ENCODE measurements at places on chromosomes 16 and 17.

DNA sequence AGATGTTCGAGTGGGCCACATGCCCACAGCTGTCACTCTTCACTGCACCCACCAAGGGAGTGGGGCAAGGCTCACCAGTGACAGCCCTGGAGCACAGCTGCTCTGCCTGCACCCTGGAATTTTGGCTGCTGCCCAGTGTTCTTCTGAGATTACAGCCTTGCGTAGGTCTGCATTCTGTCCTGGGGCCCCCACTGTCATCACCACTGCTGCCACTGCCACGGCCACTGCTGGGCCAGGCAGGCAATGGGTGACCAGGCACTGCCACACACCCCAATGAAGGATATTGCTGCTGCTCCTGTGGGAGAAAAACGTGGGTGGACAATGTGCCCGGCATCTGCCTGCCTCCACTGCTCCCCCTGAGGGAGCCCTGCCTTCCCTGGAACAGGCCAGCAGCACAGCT, 1717.0 kb downstream of the TP53TG3F start:
- DNase-seq = no peak

- no peak for DNase-seq
These were observed 90.0 kb downstream of the SDR42E1 start for GRCh38 chr16:81921085-81921814.

DNA sequence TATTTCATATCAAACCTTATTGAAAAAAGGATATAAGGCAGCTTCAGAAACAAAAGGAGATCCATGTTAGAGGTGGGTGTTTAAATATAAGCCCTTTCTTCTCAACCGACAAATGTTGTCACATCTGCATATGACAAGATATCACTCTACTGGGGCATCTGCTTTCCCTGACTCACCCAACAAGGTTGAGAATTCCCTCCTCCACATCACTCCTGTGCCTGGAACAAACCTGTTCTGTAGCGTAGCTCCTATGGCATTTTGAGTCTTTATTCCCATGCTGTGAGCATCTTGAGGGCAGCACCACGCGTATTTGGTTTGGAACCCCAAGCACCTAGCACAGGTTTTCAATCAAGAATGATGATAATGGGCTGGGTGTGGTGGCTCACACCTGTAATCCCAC, 59.4 kb upstream of the ZFHX3 start:
- DNase-seq = no peak

GRCh38 chr17:48053758-48054237, 5.6 kb downstream of the NFE2L1 start:
- no peak for DNase-seq

DNA sequence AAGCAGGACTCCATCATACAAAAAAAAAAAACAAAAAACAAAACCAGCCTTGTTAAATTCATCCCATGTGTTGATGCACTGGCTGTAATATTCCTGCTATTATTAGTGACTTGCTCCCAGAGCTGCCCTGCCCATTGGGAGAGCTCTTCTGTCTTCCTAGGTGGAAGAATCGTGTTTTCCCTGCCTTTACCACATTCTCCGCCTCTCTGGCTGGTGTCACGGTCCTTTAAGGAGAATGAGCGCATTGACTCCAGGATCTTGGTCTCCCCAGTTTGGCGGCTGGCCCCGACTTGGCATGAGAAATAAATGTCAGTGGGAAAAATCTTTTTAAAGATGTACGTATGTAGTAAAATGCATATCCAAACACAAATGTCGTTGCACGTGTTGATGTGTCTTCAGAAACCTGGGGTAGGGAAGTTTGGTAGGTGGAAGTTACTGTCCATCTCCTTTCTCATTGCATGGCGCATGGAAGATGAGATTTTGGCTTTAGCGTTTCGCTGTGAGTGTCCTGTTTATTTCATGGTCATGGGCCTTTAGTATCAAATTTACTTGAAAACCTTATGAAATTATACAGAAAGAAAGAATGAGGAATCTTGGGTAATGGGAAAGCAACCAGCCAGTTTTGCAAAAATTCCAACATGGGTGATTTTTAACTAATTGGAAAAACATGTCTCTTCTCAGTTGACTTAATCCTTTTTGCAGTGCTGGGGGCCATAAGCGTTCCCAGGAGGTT, 15.5 kb downstream of the RMI2 start:
- DNase-seq = no peak

DNA sequence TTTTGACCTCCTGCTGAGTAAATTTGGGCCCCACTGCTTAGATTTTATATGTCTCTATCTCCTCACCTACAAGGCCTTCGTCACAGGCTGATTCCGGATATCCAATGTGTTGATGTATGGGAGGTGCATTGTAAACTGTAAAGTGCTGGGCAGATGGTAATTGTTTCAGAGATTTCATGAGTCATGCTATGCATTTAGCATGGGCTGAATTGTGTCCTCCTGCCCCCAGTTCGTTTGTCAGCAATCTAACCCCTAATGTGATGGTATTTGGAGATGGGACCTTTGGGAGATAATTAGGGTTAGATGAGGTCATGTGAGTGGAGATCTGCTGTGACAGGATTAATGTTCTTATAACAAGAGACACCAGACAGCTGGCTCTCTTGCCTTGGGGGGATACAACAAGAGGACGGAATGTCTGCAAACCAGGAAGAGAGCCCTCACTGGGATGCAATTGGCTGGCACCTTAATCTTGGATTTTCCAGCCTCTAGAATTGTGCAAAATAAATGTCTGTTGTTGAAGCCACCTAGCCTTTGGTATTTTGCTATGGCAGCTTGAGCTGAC, 101.8 kb upstream of the NLRP1 start:
- no peak for DNase-seq

- DNase-seq = no peak
These were observed 94.6 kb downstream of the CMIP start for GRCh38 chr16:81539009-81539758.

DNA sequence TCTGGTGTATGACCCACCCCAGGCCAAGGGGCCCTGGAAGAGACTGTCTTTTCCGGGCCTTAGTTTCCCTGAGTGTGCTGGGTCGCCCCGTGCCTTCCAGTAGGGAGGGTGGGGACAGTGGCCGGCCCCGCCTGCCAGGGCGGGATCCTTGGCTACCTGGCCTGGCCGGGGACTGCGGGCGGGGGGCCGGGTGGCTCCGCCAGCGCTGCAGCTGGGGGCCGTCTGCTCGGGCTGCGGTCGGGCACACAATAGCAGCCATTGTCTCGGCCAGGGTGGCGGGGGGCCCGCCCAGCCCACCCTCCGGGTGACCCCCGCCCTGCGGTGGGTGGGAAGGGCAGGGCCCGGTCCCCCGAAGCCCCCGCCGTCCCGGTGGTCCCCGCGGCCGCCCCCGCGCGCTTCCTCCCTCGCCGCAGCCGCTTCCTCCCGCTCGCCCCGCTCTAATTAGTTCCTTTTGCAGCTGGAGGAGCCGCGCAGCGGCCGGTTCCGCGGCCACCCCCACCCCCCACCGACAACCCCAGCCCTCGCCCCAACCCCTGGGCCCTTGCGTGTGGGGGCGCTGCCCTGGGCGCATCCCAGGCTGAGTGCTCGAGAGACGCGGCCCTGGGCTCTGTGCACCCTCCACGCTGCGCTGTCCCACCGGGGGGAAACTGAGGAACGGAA, 11.6 kb downstream of the GLIS2 start:
- no peak for DNase-seq

GRCh38 chr16:52016387-52016786, 530.6 kb downstream of the TOX3 start:
- DNase-seq = no peak

GRCh38 chr16:55437625-55438024, 41.4 kb upstream of the MMP2 start:
- no peak for DNase-seq

- no peak for DNase-seq
These were observed 2.8 kb upstream of the SLFN11 start for GRCh38 chr17:35376245-35376644.

DNA sequence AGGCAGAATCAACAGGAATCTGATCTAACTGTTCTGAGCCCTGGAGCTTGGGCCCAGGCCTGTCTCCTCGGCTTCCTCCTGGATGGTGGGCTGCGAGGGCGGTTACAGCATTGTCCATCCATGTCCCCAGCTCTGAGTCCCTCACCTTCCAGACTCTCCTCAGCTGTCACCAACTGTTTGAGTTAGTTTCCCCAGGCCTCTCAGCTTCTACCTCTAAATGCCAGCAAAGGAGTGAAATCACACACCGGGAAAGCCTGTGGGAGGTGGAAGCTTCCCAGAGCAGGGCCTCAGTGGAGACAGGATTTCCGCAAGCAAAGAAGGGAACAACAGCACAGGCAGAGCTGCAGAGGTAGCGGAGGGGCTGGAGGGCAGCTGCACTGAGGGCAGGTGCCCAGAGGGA, 9.4 kb upstream of the PRPSAP2 start:
- DNase-seq = no peak

DNA sequence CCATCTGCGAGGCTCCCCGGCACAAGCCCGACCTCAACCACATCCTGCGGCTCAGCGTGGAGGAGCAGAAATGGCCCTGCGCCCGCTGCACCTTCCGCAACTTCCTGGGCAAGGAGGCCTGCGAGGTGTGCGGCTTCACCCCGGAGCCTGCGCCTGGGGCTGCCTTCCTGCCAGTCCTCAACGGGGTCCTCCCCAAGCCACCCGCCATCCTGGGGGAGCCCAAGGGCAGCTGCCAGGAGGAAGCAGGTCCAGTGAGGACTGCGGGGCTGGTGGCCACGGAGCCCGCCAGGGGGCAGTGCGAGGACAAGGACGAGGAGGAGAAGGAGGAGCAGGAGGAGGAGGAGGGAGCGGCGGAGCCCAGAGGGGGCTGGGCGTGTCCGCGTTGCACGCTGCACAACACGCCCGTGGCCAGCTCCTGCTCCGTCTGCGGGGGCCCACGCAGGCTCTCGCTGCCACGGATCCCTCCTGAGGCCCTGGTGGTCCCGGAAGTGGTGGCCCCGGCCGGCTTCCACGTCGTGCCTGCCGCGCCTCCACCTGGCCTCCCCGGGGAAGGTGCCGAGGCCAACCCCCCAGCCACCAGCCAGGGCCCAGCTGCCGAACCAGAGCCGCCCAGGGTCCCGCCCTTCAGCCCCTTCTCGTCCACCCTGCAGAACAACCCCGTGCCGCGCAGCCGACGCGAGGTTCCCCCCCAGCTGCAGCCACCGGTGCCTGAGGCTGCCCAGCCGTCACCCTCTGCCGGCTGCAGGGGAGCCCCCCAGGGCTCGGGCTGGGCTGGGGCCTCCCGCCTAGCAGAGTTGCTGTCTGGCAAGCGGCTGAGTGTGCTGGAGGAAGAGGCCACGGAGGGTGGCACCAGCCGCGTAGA, 13.1 kb upstream of the PRR35 start:
- DNase-seq = peak; percentile 13

- DNase-seq = no peak
These were observed 162.6 kb downstream of the MAP2K6 start for GRCh38 chr17:69577098-69577497.

- no peak for DNase-seq
These were observed 123.2 kb downstream of the CPPED1 start for GRCh38 chr16:12680531-12680930.

DNA sequence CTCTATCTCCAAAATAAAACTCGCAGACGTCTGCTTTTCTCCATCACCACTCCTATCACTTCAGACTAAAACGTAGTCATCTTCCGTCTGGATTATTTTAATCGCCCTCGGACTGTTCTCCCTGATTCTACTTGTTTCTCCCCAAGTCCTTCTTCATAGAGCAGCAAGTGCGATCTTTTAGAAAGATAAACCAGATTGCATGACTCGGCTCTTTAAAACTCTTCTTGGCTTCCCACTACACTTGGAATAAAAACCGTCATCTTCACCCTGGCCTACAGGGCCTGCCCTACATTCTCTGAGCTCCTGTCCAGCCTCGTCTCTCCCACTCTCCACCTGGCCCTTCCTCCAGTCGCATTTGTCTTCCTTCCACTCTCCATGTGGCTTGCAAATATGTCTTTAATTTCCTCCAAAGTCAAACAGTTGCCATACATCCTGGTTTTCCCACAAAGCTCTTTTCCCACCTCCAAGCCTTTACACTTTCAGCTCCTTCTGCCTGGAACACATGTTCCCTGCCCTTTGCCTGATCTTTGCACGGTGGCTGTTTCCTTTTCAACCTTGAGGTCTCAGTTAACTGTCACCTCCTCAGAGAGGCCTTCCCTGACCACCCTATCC, 70.5 kb upstream of the DHX40 start:
- DNase-seq = no peak

GRCh38 chr16:86826941-86827340, 248.6 kb downstream of the FOXL1 start:
- DNase-seq = no peak

GRCh38 chr17:77312786-77313599, 172.2 kb downstream of the SEC14L1 start:
- no peak for DNase-seq

- DNase-seq = no peak
These were observed 789 bp downstream of the ITPRIPL2 start for GRCh38 chr16:19114359-19115147.

DNA sequence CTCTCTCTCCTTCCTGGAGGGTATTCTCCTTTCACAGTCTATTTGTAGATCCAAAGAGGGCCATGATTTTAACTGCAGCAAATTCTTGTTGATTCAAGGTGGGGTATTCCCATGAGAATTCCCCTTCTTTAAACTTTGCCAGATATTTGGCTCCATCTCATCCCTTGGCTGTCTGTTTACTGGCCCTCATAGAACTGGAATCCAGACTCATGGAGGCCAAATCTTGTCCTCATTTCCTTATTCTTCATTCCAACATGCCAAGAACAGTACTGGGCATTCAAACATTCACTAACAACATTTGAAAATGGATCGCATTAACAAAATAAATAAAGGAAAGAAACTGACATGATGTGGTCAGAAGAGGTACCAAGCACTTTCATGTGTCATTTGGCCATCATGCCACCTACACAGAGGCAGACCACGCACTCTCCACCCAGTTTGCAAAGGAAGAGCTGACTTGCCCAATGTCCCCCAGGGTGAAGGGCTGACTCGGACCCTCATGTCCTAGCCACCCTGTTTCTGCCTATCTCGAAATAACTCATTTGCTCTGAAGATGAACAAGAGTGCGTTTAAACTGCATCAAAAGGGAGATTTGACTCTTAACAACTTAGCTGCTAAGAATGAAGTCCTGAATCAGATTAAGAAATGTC, 23.1 kb upstream of the SLC35B1 start:
- no peak for DNase-seq
